ENCODE measurements at places on chromosomes 1 and 21. TPM values are rescaled to one million over a fixed set of nuclear protein-coding genes. Genes with fewer than 3 reads are reported as not detected.

DNA sequence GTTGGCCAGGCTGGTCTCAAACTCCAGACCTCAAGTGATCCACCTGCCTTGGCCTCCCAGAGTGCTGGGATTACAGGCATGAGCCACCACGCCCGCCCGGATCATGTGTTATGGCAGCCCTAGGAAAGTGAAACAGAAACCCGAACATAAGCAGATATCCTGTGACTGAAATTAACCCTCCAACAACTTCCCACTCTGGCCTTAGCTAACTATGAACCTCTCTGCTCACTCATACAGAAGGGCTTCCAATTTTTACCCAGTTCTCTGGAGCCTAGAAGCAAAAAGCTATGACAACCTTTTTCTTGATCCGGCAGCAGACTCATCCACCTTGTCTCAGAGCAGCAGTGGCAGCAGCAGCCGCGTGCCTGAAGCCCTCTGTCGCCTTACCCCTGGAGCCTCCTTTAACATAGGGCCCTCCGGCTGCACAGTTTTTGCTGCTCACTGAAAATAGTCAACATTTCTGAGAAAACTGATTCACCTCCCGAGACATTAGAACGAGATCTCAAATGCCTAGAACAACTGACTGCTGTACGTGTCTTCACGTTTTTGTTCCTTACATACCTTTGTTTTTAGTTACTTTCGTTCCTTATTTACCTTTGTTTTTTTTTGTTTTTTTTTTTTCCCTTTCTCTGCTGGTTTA is 9.3 kb downstream of the CBR1 start:
- H3K27ac ChIP-seq, result no peak overlapping the region
- no peaks in the 10 kb centered on the region for H3K4me1 ChIP-seq

- no peak for DNase-seq
- H3K36me3 ChIP-seq, result no peaks in the 10 kb centered on the region
- H3K4me3 ChIP-seq, result no peak overlapping the region
- H3K27me3 ChIP-seq, result no peaks in the 10 kb centered on the region
- H3K4me1 ChIP-seq, result peaks cover 27% of the 10 kb centered on the region
Observed at GRCh38 chr1:92929461-92929860, 31.8 kb downstream of the DIPK1A start.

DNA sequence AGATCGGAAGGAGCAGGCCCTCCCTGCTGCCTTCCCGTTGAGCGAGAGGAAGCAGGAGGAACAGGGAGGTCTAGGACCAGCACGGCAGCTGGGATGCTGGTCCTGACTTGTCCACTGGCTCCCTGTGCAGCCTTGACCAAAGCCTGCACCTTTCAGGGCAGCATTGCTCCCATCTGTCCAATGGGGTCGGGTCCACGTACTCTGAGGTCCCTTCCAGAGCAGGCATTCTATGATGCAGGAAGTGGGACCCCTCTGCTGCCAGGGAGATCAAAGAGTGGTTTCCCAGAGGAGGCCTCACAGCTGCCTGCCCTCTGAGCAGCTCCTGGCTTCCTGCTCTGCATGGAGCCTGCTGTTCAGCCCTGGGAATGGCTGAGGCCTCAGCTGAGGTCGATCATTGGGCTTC is 21.7 kb upstream of the ZNF362 start:
- H3K4me3 ChIP-seq, result no peak overlapping the region
- no peaks in the 10 kb centered on the region for H3K36me3 ChIP-seq
- no peaks in the 10 kb centered on the region for H3K27me3 ChIP-seq
- peaks cover 46% of the 10 kb centered on the region for H3K4me1 ChIP-seq

- DNase-seq, result no peak
- H3K27me3 ChIP-seq, result no peaks in the 10 kb centered on the region
- H3K27ac ChIP-seq, result no peak overlapping the region
- peaks cover 38% of the 10 kb centered on the region for H3K36me3 ChIP-seq
- no peak overlapping the region for H3K4me3 ChIP-seq
- 0 out of 2 replicates have a peak, but pooled peaks cover 5% of the 10 kb centered on the region for H3K4me1 ChIP-seq
Observed at GRCh38 chr1:225824533-225824941, 14.6 kb downstream of the EPHX1 start.

GRCh38 chr21:17519965-17520609 is 7.2 kb downstream of the CXADR start:
- no peak overlapping the region for H3K4me3 ChIP-seq
- H3K27ac ChIP-seq, result no peak overlapping the region
- H3K27me3 ChIP-seq, result no peaks in the 10 kb centered on the region
- no peaks in the 10 kb centered on the region for H3K36me3 ChIP-seq
- H3K4me1 ChIP-seq, result peaks cover 42% of the 10 kb centered on the region
- DNase-seq, result no peak

DNA sequence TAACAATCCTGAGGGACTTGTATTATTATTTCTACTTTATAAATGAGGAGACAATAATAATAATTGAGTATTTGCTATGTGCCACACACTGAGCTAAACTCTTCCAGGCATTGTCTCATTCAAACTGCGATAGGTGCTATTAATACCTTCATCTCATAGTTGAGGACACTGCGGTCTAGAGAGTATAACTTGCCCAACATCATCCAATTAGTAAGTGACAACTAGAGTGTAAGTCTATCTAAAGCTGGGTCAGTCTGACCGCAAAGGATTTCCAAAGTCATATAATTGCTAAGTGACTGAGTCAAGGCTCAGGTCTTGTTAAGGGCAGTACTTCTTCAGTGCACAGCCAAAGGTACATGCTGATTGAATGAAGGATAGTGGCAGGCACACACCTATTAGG is 9.7 kb downstream of the BCL9 start:
- H3K4me1 ChIP-seq, result no peaks in the 10 kb centered on the region
- no peaks in the 10 kb centered on the region for H3K36me3 ChIP-seq
- no peak overlapping the region for H3K27ac ChIP-seq
- DNase-seq, result no peak
- no peaks in the 10 kb centered on the region for H3K27me3 ChIP-seq

DNA sequence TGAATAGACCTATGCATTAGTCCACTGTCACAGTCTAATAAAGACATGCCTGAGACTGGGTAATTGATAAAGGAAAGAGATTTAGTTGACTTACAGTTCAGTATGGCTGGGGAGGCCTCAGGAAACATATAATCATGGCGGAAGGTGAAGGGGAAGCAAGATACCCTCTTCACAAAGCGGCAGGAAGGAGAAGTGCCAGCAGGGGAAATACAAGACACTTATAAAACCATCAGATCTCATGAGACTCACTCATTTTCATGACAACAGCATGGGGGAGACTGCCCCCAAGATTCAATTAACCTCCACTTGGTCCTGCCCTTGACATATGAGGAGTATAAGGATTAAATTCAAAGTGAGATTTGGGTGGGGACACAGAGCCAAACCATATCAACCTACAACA is 59.4 kb downstream of the CAPN9 start:
- no peak overlapping the region for H3K4me3 ChIP-seq
- H3K27me3 ChIP-seq, result no peaks in the 10 kb centered on the region
- H3K27ac ChIP-seq, result no peak overlapping the region
- no peaks in the 10 kb centered on the region for H3K4me1 ChIP-seq
- H3K36me3 ChIP-seq, result no peaks in the 10 kb centered on the region
- DNase-seq, result no peak

Gene AMIGO1
- total RNA-seq, result 4.1 TPM

Gene SNRNP40
- total RNA-seq, result 56.0 TPM

Gene IGSF5
- not detected for total RNA-seq

Gene LAX1
- total RNA-seq, result not detected

Data from PC-9 (cell line).